ENCODE measurements at places on chromosomes 2 and 18.

GRCh38 chr2:121502246-121502645 is 28.4 kb upstream of the RNU4ATAC start:
- no peak for DNase-seq

- no peak for DNase-seq
Observed at GRCh38 chr18:63505566-63506335, 29.0 kb downstream of the SERPINB5 start.

- DNase-seq, result no peak
Observed at GRCh38 chr2:230414302-230414701, 1.7 kb upstream of the SP100 start.

DNA sequence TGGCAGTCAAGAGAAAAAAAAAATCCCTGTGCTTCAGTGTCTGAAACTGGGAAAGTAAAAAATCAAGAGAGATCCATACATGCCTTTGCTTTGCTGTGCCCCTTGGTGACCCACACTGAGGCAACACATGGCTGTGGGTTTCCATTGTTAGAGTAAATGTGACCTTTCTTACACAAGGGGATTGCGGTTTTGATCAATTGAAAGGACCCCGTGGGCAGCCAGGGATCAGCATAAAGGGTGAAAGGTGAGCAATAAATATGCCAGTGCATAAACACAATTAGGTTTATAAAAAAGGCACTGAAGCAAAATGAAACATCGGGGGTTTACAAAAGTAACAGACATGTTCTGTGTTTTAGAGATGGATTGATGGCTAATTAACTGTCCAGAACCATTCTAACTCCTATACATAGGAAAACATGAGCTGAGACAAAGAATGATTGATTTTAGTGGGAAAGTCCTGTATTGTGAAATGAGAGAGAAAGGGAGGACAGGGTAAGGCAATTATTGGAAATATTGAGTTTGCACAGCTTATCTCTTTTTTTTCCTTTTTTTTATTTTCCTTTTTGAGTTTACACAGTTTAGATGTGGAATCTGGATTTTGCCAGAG is 40.7 kb upstream of the BBS5 start:
- no peak for DNase-seq

Measured in activated naive CD4-positive, alpha-beta T cell (primary cell).